PC-9 (cell line): ENCODE measurements at places on chromosomes 2 and 18.

DNA sequence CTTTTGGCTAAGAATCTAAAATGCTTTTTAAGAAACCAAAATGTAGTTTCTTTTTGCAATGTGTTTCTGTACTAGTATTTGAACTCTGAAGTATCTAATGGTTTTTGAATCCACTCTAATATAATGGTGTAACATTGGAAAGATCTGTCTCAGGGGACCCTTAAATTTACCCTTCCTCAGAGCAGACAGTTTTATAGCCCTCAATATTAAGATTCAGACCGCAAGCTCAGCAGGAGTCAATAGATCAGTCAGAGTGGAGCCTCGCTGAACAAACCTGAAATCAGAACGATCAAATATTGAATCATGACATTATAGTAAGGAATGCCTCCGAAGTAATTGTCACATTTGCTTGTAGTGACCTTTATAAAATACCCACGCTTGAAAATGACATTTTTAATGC, 18.3 kb downstream of the SGPP2 start:
- DNase-seq: no peak

GRCh38 chr2:168773719-168774521, 28.5 kb upstream of the NOSTRIN start:
- DNase-seq: no peak

- no peak for DNase-seq
Measured at GRCh38 chr2:111643759-111644158, 240.2 kb downstream of the ANAPC1 start.

DNA sequence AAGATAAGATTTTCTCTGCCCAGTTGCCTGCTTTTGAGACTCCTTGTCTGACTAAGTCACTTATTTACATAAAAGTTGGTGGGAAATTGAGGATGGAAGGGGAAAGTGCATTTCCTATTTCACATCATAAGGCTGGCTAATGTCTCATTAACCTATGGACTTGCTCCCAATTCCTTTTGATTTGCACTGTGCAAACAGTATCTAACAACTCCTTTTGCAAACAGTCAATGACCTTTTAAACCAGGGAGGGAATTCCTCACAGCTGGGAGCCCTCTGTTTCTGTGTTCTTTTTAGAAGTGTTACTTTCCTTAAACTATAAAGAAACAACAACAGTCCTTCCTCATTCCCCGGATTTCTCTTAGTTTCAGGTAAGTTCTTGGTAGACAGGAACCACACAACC, 272.8 kb downstream of the RND3 start:
- DNase-seq: peak; percentile 10

DNA sequence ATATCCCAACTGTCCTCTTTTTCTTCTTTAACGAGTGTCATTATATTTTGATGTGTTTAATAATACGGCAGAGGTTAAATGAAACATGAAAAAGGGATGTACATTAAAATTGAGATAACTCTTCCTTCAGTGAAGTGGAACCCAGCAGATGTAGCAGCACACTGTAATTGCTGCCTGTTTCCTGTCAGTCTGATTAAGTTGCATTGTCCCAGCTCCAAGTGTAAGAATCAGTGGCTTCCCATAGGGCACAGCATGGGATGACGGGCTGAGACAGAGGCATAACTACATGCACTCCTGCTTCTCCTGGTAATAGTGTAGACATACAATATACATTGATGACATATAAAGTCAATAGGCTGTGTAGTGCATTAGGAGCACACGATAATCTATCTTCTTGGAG, 175.8 kb upstream of the TCF4 start:
- DNase-seq: no peak

GRCh38 chr2:9693646-9694045, 62.8 kb upstream of the YWHAQ start:
- DNase-seq: no peak

- no peak for DNase-seq
Measured at GRCh38 chr2:169114056-169114455, 44.7 kb downstream of the DHRS9 start.

DNA sequence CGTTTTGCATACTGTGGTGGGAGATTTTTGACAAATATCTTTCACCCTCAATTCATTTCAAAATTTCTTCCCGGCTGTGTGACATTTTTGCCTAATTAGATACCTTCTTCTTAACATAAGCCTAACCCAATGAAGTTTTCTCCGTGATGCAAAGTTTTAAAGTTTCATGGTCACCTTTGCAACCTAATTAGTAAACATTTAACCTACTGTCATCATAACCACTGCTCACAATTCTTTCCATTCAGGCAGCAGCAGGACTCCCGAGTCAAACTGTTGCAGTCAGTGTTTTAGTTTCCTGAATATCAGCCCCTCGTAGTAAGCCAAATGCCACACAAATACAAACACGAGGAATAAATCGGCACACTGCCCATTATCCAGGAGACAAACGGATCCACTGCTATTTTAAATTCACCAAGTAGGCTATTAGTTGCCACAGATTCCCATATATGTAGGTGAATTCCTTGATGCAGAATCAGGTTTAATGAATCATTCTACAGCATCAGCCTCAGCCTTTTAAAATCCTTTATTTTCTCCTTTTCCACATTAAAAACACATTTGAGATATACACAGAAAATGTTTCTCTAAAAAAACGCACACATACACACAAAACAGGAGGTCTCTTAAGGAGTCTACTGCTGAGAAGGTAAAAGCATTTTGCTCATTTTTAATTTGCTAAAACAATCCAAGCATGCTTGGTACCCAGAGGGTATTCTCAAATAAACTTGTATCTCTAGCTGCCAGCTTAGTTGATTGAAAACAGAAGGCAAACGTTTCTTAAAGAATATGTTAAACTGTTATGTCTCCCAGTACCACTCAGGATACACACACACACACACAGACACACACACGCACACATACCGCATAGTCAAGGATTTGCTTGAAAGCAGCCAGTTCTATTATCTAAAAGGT, 106.5 kb upstream of the KCTD1 start:
- no peak for DNase-seq

- DNase-seq: no peak
Measured at GRCh38 chr18:13439461-13439860, 220.9 kb downstream of the LDLRAD4 start.

- DNase-seq: no peak
Measured at GRCh38 chr18:64180171-64180570, 31.3 kb upstream of the LINC00305 start.

GRCh38 chr18:67864677-67865340, 348.3 kb upstream of the DSEL start:
- no peak for DNase-seq

DNA sequence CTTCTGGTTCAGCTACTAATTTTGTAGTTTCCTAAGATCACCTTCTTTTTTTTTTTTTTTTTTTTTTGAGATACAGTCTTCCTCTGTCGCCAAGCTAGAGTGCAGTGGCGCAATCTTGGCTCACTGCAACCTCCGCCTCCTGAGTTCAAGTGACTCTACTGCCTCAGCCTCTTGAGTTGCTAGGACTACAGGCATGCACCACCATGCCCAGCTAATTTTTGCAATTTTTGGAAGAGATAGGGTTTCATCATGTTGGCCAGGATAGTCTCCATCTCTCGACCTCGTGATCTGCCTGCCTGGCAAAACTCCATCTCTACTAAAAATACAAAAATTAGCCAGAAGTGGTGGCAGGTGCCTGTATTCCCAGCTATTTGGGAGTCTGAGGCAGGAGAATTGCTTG, 301.5 kb upstream of the TFPI start:
- DNase-seq: no peak

- no peak for DNase-seq
Measured at GRCh38 chr2:226690461-226691024, 109.1 kb downstream of the IRS1 start.

GRCh38 chr2:173972636-173973035, 7.5 kb upstream of the SP3 start:
- DNase-seq: peak; percentile 95

DNA sequence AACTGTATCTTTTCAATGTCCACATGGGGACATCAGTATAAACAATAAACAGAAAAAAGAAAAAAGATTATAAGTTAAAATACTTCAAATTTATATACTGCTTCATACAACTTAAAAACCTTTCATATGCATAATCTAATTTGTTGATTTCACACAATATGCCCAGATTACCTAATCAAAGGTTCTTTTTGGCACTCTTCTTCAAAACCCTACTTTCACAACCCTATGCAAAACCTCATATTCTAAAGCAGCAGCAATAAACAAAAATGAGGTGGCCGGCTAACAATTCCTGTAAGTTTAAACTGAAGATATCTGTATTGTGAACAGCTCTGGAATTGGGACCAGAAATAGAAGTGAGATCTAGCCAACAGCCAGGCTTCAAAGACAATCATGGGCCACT, 28.6 kb downstream of the STK17B start:
- no peak for DNase-seq

GRCh38 chr2:54601339-54601738, 122.1 kb upstream of the EML6 start:
- DNase-seq: no peak

DNA sequence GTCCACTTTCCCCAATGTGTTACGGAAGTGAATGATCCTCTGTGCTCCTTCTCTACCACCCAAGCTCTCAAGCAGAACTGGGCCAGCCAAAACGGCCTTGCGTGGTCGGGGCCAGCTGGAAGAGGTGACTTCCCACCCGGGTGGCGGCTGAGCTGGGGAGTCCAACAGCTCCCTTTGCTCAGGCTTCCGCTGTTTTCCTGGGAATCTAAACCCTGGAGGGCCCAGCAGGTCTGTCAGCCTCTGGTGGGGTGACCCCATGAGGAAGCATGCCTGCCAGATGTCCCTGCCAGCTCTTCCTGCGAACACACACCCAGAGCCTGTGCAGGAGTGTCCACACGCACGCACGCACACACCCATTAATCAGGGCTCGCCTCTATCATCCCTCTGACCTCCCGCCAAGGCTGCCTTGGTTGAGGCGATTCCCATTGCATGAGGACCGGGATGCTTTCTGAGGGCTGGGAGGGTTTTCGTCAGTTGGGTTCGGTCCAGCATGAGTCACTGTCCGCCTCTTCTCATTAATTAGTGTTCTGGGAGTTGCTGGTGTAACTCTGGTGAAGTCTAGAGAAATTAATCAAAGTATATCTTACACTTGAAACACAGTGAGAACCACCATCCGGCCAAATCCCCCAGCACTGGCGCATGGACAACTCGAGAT, 90.6 kb downstream of the TWIST2 start:
- no peak for DNase-seq

- DNase-seq: no peak
Measured at GRCh38 chr2:59044736-59045135, 803.6 kb upstream of the FANCL start.

- no peak for DNase-seq
Measured at GRCh38 chr2:96308248-96308647, 2.9 kb upstream of the SNRNP200 start.
